T follicular helper cell (primary cell): ENCODE measurements at places on chromosomes 2 and 18.

DNA sequence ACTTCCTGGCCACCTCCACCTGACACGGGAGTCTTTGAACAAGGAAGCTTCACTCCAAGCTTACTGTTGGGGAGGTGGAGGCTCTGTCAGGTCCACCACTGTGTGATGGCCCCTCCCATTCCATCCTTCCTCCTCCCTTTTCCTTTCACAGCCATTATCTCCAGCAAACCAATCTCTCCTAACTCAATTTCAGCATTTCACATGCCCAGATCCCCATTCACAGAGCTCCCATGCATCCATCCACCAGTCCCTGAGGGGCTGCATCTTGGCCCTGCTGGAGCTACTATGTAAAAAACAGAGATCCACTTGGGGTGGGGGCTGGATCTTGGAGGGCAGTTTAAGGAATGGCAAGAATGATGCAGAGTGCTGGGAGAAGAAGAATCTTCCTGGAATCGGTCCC lies 129.0 kb upstream of the COPS8 start:
- DNase-seq: no peak

- no peak for DNase-seq
These were observed 37.5 kb downstream of the SCN1A start for GRCh38 chr2:166090346-166090745.

DNA sequence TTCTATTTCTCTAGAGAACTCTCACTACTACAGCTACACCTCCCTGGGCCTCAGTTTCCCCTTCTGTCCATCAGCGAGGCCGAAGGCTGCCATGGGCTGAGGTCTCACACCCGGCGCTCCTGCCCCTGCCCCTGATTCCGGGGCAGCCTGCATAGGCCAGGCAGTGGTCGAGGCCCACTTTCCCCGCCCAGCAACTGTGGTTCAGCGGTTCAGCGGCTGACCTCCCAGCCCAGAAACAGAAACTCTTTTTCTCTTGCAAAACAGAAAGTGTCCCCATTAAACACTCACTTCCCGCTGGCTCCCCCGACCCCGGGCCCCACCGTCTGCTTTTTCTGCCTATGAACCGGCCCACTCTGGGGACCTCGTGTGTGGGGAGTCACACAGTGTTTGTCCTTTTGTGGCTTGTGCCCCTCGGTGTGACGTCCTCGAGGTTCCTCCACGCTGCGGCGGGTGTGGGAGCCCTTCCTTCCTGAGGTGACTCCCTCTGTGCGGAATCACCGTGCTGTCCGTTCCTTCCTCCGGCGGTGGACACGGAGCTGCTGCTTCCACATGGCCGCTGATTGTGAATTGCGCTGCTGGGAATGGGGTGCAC lies 16.0 kb downstream of the PDCD1 start:
- DNase-seq: no peak

- DNase-seq: no peak
These were observed 228.4 kb upstream of the COPS8 start for GRCh38 chr2:236857246-236857645.

- no peak for DNase-seq
These were observed 43.2 kb downstream of the ZBTB7C start for GRCh38 chr18:48365965-48366364.

DNA sequence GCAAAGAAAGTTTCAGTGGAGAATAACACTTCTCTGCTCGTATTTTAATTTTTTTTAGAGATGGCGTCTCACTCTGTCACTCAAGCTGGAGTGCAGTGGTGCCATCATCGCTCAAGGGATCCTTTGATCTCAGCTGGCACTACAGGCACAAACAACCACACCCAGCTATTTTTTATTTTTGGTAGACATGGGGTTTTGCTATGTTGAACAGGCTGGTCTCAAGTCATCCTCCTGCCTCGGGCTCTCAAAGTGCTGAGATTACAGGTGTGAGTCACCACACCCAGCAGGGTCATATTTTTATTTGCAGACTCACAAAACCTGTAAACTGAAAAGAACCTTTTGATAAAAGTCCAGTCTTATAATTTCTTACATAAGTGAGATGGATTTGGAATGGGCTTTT lies 2.6 kb downstream of the TRAK2 start:
- DNase-seq: peak; percentile 25

- DNase-seq: no peak
These were observed 18.9 kb downstream of the PTPN18 start for GRCh38 chr2:130374587-130375290.

GRCh38 chr18:45660746-45661145 lies 45.5 kb downstream of the SLC14A2 start:
- DNase-seq: no peak

DNA sequence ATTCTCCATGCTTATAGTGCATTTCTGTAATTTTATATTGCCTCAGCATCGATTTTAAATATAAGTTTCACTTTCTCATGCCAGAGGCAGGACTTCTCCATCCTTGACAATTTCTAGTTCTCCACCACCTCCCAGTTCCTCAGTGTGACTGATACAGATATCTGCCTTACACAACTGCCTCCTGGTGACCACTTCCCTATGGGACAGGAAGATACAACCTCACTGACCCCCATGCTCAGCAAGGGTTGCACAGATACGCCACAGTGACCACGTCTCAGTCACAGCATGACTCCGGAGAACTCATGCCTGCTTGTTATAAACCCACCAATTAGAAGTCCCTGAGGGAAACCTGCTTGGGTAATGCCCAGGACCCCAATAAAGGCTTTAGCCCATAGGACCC lies 284.0 kb upstream of the MC4R start:
- DNase-seq: no peak

GRCh38 chr2:37871456-37872191 lies 53.5 kb upstream of the RMDN2 start:
- no peak for DNase-seq

DNA sequence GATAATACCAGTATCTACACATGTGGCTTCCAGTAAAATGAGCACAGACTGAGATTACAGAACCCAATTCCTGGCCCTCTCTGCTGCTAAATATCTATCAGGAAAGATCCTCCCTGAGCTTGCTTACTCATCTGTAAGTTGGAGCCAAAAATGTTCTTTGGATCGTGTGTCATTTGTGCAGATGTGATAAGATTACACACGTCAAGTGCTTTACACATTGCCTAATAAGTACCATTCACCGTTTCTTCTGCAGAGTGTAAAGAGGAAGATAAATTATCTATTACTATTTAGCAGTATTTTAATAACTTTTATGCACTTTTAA lies 23.2 kb upstream of the SLC20A1 start:
- DNase-seq: no peak

GRCh38 chr2:159744363-159744762 lies 32.1 kb downstream of the MARCHF7 start:
- no peak for DNase-seq

GRCh38 chr18:9637036-9637767 lies 22.8 kb upstream of the PPP4R1 start:
- no peak for DNase-seq

GRCh38 chr2:86143307-86143706 lies 37.3 kb downstream of the PTCD3 start:
- DNase-seq: no peak

DNA sequence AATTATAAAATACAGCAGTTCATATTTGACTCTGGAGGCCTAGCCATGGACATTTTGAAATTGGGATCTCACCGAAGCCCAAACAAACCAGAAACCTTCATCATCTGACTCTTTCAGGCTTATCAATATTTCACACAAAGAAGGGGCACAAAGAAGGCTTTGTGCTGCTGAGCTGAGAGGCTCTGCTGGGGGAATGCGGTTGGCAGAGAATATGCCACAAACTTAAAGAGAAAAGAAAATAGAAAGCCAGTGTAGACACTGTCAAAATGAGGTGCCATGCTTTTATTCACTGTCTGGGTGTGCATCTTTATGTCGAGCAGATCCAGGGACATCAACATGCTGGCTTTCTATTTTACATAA lies 162.6 kb downstream of the QPCT start:
- no peak for DNase-seq

- DNase-seq: no peak
These were observed 196.3 kb downstream of the CTIF start for GRCh38 chr18:48735080-48735676.

- no peak for DNase-seq
These were observed 862.3 kb downstream of the SUCLG1 start for GRCh38 chr2:83596592-83597282.

DNA sequence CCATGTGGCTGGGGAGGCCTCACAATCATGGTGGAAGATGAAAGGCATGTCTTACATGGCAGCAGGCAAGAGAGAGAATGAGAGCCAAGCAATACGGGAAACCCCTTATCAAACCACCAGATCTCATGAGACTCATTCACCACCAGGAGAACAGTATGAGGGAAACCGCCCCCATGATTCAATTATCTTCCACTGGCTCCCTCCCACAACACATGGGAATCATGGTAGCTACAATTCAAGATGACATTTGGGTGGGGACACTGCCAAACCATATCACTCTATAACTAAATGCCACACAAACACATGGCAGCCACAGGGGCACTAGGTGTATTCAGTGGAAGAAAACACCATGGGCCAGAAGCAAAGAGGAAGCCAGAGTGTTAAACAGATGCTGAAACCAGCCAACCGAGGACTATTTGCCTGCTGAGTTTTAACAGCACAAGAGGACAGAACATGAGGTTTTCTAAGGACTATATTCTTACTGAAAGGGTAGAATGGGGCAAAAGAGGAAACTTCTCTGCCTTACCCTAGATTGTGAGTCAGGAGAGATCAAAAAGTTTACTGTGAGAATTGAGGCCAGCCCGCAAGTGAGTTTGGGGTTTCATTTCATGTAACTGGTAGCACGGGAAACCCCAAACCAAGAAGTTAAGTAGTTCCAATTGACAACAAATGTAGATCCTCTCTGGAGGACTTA lies 49.2 kb downstream of the SIGLEC15 start:
- DNase-seq: peak; percentile 27

DNA sequence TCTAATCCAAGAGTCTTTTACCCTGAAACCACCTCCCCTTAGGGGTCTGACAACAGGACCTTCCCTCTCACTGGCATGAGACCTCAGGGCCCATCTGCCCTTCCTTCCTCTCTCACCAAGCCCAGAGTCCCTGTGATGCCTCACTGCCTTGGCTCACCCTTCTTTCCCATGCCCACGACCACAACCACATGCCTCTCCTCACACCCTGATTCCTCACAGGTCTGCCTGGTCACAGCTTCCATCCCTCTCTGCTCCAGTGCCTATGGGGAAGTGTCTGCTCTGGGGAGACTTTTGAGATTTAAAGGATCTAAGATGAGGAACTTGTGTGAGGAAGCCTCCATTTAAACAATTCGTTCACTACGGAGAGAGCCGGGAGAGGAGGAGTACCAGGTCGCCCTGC lies 98.9 kb upstream of the SH3BP4 start:
- DNase-seq: no peak

DNA sequence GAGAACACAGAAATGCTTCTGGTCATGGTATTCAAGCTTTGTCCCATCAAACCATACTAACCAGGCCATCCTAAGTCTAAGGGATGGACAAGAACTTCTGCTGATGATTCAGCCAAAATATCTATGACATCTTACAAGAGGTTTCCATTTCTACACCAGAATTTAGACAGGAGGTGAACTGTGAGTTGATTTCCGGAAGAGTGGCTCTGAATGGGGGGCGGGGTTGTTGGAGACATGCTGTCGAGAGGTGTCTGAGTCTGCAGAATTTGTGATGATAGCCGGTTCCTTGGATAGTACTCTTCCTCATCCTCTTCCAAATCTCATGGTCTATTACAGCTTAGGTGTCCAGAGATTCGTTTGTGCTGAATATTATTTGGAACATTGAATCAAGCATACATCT lies 408.7 kb upstream of the TCF4 start:
- no peak for DNase-seq

GRCh38 chr2:55084641-55085040 lies 34.4 kb upstream of the RTN4 start:
- DNase-seq: no peak

DNA sequence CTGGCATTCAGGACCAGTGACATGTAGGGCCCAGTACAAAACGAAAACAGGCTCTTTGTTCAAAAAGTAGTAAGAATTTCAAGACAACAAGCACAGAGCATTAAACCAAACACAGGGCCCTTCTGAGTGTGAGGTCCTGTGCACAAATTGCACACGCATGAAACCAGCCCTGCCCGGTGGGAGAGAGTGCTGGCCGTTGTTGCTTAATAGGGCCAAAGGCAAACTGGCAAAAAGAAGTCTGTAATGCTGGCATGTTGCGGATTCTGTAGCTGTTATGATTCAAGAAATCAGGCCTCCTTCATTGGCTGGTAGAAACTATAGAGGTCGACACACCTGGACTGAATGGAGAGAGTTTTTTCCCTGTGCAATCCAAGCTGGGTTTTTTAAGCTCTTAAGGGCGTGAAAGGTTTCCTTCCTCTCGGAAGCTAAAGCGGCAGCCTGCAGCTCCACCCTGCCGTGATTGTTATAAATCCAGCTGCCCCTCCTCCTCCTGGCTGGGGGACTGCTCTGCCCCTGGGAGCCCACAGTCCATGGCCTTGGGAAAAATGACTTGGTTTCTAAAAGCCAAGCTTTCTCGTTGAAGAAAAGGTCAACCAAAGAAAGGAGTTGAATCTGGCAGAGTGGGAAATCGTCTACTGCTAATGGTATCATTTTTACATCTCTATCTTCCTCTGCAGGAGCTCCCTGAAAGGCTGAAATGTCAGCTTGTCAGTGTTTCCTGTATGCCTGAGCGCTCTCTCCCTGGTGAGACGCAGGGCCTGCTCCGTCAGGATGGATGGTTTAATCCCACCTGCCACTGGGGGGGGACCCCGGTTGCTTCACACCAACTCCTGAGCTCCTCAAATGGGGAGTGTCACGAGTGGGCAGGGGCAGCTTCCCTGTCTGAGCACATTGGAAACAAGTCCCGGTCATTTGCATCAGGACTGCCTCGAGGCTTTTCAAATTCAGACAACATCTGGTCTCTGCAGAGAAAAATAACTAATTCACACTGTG lies 143.6 kb downstream of the ALPK2 start:
- DNase-seq: no peak

- DNase-seq: no peak
These were observed 26.5 kb upstream of the CREB1 start for GRCh38 chr2:207503234-207503633.

GRCh38 chr2:5877360-5877759 lies 185.2 kb downstream of the SOX11 start:
- no peak for DNase-seq

- no peak for DNase-seq
These were observed 195.4 kb downstream of the SPP2 start for GRCh38 chr2:234245945-234246344.

- no peak for DNase-seq
These were observed 33.9 kb upstream of the GLS start for GRCh38 chr2:190846746-190847145.

GRCh38 chr2:240601061-240601830 lies 14.7 kb downstream of the CAPN10 start:
- no peak for DNase-seq

DNA sequence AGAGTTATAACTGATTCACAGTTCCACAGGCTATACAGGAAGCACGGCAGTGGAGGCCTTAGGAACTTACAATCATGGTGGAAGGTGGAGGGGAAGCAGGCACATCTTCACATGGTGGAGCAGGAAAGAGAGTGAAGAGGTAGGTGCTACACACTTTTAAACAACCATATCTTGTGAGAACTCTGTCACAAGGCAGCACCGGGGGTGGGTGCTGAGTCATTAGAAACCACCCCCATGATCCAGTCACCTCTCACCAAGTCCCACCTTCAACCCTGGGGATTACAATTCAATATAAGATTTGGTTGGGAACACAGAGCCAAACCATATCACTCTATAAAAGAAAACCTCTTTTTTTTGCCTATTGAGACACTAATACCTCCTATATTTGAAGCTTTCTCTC lies 1108.5 kb upstream of the CDH2 start:
- DNase-seq: no peak
